Activated CD8-positive, alpha-beta T cell treated with anti-CD3 and anti-CD28 coated beads for 36 hours (primary cell): ENCODE measurements at places on chromosomes 6 and 20. TPM values are rescaled to one million over a fixed set of nuclear protein-coding genes. Genes with fewer than 3 reads are reported as not detected.

DNA sequence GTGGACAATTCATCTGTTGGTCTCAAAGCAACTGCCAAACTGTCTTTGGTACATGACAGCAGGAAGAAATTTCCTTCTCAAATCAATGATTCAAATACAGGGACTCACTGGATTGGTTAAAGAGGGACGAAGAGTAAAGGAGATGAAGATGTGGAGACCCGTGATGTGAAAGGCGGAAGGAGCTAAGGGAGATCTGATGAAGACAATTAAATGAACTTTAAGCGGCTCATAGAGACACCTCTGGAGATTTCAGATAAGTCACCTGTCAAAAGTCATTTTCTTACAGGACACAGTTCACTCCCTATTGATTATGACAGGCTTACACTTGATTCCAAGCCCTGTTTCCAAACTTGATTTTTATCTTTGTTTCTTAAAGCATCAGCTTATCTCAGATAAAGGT, 466.3 kb downstream of the DOK5 start:
- DNase-seq = no peak

DNA sequence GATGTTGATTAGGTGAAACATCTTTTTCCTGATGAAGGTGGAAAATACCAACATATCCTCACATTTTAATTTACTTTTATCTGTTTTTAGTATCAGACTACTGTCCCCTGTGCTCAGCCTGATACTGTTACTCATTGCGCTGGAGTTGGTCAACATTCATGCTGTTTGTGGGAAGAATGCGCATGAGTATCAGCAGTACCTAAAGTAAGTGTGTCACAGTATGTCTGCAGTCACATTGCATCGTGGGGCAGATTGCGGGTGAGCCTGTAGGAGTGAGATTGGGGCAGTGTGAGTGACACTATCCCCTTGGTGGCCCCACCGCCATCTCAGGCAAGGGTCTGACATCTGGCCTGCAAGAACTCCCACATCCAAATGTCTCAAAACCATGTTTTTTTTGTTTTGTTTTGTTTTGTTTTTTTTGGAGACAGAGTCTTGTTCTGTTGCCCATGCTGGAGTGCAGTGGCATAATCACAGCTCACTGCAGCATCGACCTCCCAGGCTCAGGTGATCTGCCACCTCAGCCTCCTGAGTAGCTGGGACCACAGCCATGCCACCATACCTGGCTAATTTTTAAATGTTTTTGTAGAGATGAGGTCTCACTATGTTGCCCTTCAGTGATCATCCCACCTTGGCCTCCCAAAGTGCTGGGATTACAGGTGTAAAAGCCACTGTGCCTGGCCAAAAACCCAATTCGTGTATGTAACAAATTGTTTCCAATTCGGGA, 27.8 kb downstream of the ERMARD start:
- DNase-seq = no peak

DNA sequence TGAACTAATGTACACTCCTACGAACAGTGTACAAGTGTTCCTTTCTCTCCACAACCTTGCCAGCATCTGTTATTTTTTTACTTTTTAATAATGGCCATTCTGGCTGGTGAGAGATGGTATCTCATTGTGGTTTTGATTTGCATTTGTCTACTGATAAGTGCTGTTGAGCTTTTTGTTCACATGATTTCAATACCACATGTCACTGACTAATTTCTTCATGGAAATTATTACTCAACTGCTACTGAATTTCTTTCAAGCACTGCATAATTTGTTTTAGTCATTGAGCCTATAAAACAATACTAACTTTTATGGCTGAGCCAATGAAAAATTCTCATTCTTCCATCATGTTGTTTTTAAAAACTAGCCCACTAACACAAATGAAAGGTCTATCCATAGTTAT, 115.4 kb downstream of the FRK start:
- DNase-seq = no peak

OXT gene
- total RNA-seq = not detected

- DNase-seq = no peak
Measured at GRCh38 chr6:70684794-70685493, 17.3 kb downstream of the SMAP1 start.

DNA sequence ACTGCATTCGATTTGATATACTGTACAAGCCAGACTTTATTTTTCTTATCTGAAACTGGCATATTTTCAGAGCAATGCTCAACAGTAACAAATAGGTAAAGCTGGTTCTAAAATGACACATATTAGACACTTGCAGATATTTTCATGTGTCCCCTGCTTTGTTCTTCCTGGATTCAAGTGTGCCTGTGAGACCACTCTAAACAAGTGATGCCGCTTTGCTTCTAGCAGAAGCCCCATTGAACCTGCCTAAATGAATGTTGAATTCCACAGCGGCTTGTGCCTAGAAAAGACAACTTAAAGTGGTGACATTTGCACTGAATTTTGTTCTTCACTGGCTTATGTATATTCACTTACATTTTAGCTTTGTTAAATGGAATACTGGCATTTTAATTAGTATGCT, 115.7 kb downstream of the AKAP7 start:
- DNase-seq = no peak

RUNX2 gene
- 9.3 TPM for total RNA-seq

DNA sequence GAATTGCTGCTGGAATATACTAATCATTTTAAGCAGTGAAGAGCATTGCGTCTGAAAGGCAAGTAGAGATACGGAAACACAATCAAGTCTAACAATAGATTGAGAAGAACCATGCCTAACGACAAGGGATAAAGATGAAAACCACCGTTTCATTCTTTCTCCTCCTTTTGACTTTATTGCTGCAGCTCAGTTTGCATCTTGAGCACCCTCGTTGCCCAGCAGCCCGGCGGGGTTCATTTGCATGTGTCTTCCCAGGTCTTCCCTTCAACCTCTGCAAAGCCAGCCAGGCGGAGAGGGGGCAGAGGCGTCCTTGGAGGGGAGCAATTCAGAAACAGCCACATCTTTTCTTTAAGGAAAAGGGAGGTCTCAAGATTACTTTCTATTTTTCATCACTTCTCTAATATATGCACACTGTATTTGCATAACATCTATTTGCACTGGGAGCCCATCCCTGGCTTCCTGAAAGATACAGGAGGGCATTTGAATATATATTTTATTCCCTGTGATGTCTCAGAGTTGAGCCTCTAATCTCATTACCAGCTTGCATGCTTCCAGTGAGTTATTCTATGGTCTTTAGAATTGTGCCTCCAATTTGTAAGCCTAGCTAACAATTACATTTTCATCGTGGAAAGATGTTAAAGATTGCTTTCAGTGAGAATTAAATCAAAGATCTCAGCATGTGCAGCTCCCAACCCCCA, 18.7 kb upstream of the PXDC1 start:
- no peak for DNase-seq

ANKRD66 gene
- total RNA-seq = not detected

OPRM1 gene
- not detected for total RNA-seq

RSPO3 gene
- total RNA-seq = not detected

DNA sequence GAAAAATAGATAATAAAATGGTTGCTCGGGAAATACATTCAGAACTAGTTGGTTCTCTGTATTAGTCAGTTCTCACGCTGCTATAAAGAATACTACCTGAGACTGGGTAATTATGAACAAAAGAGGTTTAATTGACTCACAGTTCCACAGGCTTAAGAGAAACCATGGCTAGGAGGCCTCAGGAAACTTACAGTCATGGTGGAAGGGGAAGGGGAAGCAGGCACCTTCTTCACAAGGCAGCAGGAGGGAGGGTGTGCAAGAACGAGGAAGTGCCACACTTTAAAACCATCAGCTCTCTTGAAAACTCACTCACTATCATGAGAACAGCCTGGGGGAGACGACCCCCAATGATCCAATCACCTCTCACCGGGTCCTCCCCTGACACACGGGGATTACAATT, 24.2 kb upstream of the SNX9 start:
- DNase-seq = peak; percentile 24

SYCP2 gene
- total RNA-seq = 2.6 TPM

BPIFB4 gene
- total RNA-seq = not detected

LINC00237 gene
- not detected for total RNA-seq

DNA sequence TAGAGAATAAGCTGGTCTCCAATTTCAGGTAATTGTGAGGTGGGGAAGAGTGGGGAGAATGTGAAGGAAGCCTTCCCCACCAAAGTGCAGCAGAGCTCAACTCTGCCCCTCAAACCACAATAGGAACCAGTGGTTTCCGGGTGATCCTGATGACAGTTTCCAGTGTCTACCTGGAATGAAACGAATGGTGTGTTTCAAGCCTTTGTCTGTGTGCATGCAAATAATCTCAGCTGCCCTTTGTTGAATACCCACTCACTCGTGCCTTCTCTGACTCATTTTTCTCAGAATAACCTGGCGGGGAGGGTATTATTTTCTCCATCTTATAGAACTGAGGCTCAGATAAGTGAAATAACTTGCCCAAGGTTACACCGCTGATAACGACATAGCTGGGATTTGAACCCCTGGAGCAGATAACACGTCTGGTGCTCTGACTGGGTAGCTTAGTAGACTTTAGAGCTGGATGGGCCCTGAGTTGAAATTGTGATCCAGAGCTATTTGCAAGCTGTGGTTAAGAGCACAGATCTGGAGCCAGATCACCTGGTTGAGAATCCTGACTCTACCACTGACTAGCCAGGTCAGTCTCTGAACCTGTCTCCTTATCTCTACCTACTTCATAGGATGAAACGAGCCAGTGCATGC, 85.1 kb downstream of the EYA2 start:
- peak; percentile 24 for DNase-seq

- no peak for DNase-seq
Measured at GRCh38 chr20:60950561-60950960, 301.5 kb upstream of the CDH4 start.

DNA sequence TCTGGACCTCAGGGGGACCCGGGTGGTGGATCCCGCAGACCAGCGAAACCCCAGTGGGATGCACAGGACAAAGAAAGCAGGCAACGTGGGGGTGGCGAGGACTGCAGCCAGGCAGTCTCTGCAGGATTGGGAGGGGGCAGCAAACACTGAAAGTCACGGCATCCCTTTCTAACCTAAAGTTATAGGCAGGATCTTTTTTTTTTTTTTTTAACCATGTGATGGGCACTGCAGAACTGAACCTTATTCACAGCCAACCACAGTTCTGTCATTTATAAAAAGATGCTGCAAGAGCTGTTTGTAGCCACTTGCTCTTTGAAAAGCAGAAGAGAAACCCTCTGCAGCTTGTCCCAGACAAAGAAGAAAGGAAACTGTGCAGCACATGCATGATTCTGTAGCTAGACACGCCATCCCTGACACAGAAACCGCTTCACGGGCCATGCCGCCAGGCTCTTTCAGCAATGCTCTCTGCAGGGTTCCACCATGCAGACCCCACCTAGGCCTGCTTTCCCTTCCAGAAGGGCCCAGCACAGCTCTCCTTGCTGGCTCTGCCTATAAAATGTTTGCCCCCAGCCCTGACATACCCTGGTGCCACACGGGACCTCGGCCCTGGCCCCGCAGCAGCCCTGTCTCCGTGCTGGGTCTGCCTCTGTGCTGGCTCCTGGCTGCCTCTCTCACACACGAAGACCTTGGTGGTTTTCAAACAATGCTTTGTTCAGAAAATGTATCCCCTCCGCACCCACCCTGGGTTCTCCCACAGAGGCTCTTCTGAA, 70.8 kb downstream of the PYGB start:
- no peak for DNase-seq

GRCh38 chr20:23666189-23666588, 22.6 kb downstream of the CST4 start:
- no peak for DNase-seq

BANF2 gene
- total RNA-seq = not detected

DNA sequence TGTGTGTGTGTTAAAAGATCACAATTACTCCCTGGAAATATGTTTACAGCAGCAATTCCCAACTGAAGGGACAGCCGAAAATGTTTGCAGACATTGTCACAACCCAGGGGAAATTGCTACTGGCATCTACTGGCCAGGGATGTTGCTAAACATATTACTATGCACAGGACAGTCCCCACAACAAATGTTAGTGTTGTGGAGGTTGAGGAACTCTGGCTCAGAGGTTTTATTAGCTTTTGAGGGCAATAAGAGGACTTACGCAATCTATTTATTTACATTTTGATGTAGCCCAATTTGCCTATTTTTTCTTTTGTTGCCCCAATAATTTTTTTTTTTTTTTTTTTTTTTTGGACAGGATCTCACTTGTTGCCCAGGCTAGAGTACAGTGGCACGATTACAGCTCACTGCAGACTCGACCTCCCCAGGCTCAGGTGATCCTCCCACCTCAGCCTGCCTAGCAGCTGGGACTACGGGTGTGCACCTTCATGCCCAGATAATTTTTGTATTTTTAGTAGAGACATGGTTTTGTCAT, 154.1 kb downstream of the RPS12 start:
- DNase-seq = no peak

- DNase-seq = no peak
Measured at GRCh38 chr6:168988801-168989200, 264.8 kb downstream of the THBS2 start.

DNA sequence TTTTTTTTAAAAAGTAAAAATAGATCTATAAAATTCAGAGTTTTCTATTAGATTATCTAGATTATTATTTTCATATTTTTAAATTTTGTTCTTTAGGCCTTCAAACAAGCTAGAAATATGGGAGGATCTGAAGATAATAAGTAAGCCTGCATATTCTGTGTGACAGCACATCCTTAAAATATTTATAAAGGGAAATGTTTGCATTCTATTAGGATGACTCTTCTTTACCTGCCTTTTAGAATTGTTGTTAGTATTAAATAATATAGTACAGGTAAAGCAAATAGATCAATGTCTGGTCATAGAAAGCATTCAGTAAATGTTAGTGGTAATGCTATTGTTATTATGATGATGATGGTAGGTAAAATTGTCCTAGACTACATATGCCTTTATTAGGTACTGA, 17.4 kb downstream of the PEX3 start:
- no peak for DNase-seq

- no peak for DNase-seq
Measured at GRCh38 chr6:45640081-45640491, 262.4 kb upstream of the SUPT3H start.

DNA sequence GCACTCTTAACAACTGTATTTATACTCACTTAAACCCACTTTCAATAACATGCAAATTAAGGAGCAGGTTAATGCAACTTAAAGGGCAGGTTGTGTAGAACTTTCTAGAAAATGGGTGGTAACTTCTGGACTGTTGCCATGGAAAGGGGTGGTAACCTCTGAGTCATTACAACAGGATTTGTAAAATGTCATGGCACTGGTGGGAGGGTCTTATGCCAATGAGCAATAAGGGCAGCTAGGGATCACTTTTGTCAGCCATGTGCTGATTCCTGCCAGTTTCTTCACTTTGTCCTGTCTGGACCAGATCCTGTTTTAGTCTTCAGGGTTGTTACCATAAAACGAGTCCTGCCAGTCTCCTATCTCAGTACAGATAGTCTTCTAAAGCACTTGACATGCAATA, 560.5 kb upstream of the PTCHD4 start:
- no peak for DNase-seq

ETV7 gene
- total RNA-seq = 0.51 TPM

- DNase-seq = no peak
Measured at GRCh38 chr6:21414065-21414464, 179.5 kb upstream of the SOX4 start.

- no peak for DNase-seq
Measured at GRCh38 chr6:139577763-139578604, 203.5 kb upstream of the CITED2 start.

HLA-DPA1 gene
- 27.6 TPM for total RNA-seq
